ENCODE measurements at places on chromosomes 3 and 15.
A peak's percentile ranks its signal among the peaks of the same experiment; 100 is the strongest.

GRCh38 chr3:125213364-125213755 is 812 bp upstream of the SLC12A8 start:
- DNase-seq, result no peak

DNA sequence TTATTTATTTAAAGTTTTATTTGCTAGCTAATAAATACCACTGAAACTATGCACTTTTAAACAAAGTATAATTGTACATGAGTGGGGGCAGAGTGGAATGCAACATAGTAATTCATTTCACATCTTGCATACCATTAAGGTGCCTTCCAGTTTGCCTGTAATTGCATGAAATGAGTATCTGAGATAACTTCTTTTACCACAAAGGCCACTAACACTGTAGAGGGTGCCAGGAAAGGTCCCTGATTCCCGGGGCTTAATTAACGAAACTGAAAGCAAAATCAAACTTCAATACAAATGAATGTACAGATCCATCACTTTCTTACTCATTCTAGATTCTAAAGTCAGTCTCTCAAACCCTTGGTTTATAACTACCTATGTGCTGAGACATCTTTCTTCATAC is 2.1 kb downstream of the CD47 start:
- DNase-seq, result peak; percentile 36

- no peak for DNase-seq
Measured at GRCh38 chr3:99774467-99774866, 43.2 kb upstream of the CMSS1 start.

DNA sequence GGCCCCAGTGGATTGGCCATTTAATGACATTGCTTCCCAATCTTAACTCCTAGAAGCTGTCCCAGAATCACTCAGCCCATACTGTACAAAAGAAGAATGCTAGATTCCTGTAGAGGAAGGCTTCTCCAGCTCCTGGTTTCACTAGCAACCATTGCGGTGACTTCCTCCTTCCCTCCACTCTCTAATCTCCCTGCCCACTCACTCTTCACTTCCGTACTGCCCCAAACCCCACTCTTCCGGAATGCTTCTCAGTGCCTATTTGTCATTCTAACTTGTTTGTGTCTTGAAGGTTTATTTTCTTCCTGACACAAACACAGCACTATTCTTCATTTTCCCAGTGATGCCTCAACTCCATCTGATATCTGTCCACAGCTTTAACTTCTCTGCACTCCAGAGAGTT is 97.1 kb upstream of the SPATA16 start:
- DNase-seq, result no peak

- no peak for DNase-seq
Measured at GRCh38 chr3:189014526-189014925, 157.2 kb upstream of the TPRG1 start.

DNA sequence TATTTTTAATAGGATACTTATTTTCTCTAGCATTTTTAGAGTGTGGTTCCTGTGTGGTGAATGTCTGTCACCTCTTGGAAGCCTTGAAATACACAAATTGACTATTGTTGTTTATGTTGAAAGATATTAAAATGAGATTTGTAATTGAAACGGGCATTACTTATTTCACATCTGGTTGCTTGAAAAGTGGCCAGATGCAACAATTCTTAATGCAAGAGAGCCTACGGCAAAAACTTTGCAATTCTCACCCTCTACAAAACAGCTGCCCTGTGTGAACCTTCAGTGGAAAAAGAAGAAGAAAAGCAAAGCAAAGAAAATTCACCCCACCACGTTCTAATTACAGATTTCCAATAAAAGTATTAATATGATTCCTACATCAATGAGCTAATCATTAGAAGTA is 46.6 kb downstream of the PPARG start:
- DNase-seq, result no peak

DNA sequence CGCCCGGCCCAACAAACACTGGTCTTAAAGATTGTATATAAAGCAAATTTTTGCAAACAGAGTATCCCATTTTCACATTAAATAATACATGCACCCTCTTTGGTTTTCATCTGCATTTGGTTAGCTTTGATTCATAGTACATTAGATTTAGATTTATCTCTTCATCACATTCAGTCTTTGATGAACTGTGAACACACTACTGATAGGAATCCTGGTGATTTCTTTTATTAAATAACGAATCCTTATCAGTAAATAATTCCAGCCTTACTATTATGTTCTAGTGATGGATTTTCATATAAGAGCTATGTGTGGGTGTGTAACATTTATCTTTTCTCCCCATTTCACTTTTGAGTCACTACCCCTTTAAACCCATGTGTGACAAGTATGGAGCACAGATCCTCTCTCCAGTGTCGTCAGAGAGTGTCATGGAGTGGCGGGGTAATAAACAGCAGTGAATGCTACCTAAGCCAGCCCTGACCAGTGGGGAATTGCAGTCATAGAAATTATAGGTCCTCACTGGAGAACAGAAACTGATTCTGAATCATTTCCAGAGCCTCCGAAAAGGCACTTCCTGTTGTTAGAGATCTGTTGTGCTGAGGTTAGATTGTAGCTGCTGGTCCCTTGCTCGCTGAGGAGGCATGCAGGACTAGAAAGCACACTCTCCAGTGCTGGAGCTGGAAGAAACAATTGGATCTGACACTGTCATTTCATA is 22.0 kb downstream of the SLC7A14 start:
- DNase-seq, result no peak
